ENCODE measurements at places on chromosomes 2 and 18.

GRCh38 chr2:4662161-4662779, 958.9 kb downstream of the DCDC2C start:
- DNase-seq = no peak

GRCh38 chr2:45207101-45207500, 197.8 kb upstream of the SIX2 start:
- DNase-seq = no peak

GRCh38 chr2:211751848-211752247, 786.8 kb downstream of the ERBB4 start:
- no peak for DNase-seq

GRCh38 chr2:59296279-59296678, 1055.2 kb upstream of the FANCL start:
- DNase-seq = no peak

DNA sequence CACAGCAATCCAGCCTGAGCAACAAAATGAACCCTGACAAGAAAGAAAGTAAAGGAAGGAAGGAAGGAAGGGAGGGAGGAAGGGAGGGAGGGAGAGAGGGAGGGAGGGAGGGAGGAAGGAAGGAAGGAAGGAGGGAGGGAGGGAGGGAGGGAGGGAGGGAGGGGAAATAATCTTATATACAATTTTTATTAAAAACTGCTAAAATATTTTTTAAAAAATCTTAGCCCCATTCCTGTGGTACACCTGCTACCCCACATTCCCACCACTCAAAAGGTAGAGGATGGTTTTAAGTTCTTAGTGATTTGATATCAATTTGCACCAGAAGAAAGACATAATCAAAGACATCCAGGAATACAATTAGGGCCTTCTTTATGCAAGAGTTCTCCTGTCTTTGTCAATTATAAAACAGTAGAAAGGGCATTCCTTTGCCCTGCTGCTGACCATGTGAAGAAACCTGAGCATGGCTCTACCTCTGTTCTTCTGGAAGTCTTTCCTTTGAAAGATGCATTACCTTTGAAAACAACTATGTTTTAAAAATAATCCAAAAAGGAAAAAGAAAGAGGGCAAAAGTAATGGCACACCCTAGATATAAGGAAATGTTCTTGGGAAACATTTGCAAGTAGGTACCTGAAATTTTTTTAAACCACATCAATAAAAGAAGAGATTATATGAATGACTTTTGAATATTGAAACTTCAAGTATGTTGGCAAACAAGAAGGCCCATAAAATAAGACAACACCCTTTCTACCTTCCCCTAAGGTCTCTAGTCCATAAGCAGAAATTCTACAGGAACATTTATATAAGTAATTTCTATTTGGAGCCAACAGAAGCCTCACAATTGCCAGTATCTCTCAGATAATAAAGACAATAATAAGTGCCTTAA, 33.7 kb upstream of the ACVR2A start:
- DNase-seq = no peak

All from SK-N-DZ (cell line).